GM12892 (cell line): ENCODE measurements at places on chromosomes 11 and 22.

DNA sequence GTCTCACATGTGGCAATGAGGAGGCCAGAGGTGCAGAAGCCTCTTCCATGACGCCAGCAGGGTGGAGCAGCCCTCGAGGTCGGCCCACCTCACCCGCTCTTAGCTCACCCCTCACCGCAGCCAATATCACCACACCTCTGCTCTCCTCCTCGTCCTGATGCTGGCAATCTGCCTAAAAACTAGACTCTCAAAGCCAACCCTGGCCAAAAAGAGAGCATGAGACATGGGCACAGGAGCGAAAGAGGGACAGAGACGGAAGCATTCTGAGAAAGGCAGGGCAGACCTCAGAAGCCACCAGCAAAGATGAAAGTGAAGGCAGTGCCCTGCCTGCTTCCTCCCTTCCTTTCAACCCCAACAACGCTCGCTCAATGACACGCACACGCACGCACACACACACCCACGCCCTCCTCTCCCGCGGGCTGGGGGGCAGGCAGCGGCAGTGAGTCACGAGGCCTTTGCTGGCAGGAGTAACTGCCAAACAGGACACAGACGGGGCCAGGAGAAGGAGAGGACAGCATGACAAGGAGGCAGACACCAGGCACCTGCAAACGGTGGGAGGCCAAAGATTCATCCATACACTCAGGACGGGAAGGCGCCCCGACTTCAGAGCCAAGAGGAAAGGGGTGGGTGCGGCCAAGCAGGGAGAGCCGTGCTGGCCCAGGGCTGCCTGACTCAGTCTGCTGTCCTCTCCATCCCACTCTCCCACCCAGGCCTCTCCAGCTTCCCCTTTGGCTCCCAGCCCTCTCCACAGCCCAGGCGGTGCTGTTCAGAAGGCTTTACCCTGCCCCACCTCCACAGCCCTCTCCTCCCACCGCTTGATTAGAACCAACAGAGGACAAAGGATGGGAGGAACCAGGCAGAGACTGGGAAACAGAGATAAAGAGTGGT is 11.4 kb downstream of the IGSF9B start:
- no peak for DNase-seq

DNA sequence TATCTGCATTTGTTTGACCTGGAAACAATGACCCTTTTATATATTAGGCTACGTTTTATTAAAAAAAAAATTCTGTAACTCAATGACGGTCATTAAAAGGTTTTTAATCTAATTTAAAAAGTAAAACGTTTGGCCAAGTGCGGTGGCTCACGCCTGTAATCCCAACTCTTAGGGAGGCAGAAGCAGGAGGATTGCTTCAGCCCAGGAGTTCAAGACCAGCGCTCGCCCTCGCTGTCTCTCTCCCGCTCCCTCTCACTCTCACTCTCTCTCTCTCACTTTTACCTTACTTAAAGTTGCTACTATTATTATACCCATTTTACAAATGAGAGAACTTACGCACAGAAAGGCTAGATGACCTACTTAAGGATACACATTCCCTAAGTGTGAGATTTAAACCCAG is 814 bp upstream of the NARS2 start:
- no peak for DNase-seq

DNA sequence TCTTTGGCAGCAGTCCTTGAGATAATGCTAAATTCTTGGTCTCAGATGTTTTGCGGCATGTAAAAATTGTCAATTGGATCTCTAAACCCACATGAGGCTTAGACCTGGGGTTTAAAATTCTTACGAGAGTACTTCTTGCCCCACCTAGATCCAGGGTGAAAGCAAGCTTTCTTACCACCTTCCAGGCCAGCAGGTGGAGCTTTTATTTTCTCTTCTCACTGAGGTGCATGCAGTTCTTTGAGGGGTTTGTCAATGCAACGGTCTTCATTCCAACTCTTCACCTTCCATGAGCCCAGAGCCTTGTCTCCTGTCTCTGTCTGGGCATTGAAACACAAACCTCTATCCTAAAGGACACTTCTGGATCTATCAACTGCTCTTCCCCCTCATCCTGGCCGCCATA is 154.1 kb downstream of the MYO18B start:
- no peak for DNase-seq

DNA sequence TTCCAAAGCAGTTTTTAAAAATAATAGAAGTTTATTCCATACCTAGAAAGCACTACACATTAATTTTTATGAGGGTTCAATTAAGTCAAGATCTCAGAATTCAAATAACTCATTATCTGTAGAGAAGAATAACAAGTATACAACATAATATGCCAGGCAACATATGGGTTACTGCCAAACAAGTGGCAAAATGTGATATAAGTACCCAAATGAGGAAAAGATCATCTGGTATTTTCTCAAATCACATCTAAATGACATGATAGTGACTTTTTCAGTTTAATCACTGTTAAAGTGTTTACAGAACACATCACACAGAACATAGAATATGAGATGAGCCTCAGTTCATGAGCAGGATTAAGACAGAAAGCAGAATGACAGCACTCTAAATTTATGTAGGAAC is 123.3 kb downstream of the FCHSD2 start:
- DNase-seq: no peak

GRCh38 chr11:65288706-65289536 is 25.7 kb upstream of the CDC42EP2 start:
- DNase-seq: no peak

DNA sequence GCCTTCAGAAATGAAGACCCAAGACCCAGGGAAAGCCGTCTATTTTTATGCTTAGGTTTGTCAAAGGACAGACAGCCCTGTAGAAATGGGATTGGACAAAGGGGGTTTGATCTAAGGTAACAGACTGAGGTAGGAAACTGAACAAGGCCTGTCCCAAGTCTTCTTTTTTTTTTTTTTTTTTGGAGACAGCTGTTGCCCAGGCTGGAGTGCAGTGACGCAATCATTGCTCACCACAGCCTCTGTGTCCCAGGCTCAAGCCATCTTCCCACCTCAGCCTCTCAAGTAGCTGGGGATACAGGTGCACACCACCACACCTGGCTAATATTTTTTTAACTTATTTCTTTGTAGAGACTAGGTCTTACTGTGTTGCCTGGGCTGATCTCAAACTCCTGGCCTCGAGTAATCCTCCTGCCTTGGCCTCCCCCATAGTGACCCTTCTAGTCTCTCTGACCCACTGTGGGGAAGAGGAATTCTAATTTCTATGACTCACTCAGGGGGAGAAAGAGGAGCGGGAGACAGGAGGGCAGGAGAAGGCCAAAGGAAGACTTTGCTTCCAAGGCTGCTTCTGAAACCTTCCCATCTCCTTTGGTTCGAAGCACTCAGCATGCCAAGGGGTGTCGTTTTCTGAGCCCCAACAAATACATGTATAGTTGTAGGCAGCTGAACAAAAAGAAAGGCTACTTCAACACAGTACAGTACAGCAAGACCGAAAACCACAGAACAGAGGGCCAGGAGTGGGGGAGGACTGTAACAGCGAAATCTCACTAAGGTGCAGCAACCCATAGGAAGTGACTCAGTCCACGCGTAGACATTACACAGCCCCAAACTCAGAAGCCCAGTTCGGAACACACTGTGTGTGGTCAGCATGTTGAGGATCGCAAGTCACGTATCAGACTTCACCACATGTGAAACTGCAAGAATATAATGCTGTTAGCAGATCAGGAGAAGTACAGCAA is 872 bp downstream of the TMA7B start:
- peak; percentile 58 for DNase-seq

DNA sequence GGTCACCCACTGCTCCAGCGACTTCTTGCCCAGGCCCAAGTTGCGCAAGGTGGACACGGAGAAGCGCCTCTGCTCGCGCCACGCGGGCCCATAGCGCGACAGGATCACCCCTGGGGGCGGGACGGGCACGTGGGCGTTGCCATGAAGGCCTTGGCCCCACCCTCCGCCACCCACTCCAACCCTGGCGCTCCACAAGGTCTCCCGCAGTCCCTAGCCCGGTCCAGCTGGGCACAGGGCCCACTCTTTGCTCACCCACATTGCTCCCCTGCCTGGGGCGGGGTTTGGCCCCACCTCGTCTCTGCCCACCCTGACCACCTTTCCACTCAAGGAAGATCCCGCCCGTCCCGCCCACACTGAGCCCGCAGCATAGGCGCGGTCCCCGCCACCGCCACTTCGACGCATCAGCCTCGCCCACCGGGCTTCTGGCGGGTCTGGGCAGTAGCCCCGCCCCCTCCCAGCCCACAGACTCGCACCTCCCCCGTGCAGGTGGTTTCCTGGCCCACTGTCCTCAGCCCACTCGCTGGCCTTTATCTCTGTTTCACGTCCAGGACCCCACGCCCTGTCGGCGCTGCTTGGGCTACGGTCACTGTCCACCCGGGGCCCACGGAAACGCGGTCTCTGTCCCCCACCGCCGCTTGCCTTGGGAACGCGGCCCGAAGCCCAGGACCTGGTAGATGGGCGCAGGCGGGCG is 12.3 kb upstream of the CYP2D6 start:
- no peak for DNase-seq

DNA sequence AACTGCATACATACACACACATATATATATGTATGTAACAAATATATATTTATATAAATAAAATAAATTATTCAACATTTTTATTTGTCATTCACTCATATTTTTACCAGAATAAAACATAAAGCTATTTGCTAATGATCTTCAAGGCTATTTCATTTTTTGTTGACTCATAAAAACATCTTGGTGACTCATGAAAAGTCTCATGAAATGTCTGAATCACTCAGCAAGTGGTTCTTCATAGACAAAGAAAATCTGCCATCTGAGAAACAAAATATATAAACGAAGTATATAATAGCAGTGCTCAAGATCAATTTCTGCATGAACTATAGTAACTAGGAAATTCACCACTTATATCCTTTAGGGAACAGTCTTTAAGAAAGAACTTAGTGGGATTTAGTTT is 764.8 kb upstream of the FAT3 start:
- no peak for DNase-seq

- DNase-seq: no peak
These were observed 24.8 kb upstream of the SWAP70 start for GRCh38 chr11:9639099-9639498.

DNA sequence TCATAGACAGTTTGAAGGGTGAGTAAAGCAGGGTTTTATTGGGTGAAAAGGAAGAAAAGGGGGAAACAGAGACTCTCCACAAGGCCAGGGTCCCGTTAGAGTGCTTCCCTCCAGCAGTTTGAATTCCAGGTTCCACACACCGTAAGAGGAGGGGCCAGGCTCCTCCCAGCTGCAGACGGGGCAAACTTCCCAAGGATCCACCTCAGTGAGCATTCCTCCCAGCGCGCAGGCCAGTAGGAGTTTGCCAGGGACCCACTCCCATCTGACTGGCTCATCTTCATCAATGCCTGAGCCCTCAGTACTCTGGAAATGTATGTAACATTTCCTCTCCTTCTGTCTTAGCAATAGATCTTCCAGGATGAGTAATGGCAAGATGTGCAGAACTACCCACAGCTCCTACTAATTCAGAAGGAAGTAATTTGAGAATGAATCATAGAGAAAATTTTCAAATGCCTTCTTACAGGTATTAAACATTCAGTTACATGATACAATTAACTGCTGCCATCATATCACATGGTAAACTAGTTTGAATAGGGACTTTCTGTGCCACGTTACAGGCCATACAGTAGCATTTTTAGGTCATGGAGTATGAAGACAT is 34.0 kb upstream of the TRPC6 start:
- DNase-seq: no peak

DNA sequence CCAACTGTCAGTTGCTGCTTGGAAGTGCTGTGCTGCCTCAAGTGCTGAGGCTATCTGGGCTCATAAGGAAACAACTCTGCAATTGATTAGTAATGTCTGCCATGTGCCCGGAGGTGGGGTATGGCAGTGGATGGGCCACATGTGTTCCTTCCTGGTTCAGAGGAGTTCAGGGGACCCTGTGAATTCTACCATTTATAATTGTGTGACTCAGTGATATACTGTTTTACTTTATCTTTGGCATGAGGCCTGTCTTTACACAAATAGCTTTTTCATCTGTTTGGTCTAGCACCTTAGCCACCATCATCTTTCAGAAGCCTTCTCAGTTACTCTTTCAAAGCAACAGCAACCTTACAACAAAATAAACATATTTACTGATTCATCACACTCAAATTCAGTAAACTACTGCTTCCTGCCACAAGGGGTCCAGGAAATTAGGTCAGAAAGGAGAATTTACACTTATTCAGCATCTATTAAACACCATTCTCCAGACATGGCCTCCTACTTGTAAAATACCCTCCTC is 20.9 kb downstream of the DKK3 start:
- DNase-seq: no peak

DNA sequence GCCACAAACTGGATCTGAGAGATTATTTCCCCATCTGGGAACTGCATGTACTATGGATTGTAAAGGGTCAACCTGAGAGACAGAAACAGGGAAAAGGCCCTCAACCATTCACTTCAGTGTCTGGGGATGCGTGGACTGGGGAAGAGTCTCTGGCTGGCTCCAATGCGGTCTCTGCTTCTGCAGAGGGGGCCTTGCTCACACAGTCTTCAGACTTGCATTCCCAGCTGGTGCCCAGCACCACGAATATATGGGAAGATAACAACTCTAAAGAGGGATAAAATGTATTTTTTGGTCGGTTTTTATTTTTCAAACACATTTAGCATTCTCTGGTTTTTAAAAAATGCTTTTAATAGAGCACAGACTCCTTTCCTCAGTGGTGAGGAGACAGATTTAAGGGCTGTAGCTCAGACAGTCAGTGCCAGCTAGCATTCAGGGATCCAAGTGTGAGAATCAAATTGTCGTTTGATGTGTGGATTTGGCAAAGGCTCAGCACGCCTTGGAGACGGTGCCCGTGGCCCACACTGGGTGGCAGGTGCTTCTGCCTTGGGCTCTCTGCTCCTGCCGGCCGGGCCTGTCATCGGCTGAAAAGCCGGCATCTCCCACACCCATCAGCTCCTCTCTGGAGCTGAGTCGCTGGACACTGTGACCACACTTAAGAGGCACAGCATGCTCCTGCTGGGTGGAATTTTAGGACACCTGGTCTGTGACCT is 8.0 kb upstream of the EFCAB6 start:
- DNase-seq: no peak

DNA sequence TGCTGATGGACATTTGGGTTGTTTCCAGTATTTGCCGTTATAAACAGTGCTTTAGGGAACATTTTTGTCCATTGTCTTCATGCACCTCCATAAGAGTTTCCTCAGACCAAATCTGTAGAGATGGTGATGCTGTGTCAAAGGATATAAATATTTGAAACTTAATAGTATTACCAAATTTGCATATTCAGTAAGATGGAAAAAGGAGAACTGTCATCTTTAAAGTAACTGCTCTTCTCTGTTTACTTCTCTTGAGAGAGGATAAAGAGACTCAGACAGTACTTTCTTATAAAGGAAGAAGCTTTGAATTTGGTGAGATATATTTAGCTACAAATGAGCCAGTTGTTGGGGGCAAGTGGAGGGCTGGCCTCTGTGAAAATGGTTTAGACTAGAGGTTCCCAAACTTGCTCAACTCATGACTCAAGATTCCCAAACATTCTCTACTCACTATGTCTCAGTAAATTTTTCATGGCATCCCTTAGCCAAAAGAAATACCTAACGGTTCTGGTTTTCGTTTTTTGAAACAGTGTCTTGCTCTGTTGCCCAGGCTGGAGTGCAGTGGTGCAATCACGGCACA is 26.2 kb downstream of the SHISA8 start:
- no peak for DNase-seq

DNA sequence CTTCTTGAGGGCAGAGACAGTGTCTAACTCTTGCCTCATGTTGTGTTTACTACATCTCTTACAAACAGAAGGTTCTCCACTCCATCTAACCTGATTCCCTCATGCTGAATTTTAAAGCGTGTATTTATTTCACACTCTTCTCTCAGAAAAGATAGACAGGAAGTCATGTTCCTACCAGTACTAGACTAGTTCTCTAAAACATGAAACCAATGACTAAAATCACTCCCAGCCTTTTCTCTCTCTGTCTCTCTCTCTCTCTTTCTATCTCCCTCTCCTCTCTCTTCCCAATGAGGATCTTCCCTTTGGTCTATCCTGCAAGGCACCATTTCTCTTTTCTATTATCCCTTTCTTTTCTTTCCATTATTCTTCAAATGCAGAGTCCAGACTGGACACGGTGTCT is 391.9 kb upstream of the CADM1 start:
- no peak for DNase-seq
